ENCODE measurements at places on chromosomes 4 and X.
A peak's percentile ranks its signal among the peaks of the same experiment; 100 is the strongest.

- ATAC-seq = peak; percentile 24
These were observed 46.2 kb downstream of the PDS5A start for GRCh38 chr4:39931441-39931901.

- no peak for ATAC-seq
These were observed 58.5 kb upstream of the HELT start for GRCh38 chr4:184959786-184960185.

GRCh38 chr4:177051473-177052060 lies 258.1 kb upstream of the NEIL3 start:
- peak; percentile 59 for ATAC-seq

DNA sequence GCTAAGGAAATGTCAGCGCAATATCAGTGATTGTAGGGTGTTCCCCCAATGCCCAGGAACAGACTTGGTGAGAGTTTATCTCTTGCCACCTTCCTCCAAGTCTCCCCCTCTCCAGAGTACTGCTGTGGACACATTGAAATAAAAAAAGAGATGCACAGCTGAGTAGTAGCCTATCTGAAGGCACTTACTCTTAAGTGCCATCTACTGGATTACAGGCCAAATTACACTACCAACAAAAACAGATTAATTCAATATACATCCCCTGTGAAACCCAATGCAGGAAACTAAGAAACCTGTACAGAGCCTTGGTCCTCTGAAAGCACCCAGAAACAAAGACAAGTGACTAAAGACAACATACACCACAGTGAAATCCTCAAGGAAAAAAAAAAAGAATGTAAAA lies 460.3 kb downstream of the ZIC3 start:
- no peak for ATAC-seq

DNA sequence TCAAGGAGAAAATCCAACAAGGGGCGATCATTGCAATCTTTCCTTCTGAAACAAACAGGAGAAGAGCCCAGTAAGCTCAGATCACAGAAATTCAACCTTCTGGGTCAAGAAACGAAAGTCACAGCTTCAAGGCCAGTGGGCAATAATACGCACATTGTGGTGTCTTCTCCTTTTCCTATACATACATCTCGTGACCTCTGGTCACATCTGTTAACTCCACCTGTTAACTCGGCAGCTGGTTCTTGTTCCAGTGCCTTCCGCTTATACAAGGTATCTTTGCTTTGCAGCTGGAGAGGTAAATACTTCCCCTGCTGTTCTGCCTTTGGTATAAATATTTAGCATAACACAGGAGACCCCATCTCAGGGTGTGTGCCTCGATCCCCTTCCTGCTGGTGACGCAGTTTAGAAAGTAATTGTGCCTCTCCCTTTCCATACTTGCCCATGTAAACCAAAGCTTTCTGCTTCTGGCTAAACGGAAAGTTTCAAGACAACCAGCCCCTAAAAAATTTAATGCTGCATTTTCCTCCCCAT lies 45.0 kb downstream of the CCDC149 start:
- no peak for ATAC-seq

DNA sequence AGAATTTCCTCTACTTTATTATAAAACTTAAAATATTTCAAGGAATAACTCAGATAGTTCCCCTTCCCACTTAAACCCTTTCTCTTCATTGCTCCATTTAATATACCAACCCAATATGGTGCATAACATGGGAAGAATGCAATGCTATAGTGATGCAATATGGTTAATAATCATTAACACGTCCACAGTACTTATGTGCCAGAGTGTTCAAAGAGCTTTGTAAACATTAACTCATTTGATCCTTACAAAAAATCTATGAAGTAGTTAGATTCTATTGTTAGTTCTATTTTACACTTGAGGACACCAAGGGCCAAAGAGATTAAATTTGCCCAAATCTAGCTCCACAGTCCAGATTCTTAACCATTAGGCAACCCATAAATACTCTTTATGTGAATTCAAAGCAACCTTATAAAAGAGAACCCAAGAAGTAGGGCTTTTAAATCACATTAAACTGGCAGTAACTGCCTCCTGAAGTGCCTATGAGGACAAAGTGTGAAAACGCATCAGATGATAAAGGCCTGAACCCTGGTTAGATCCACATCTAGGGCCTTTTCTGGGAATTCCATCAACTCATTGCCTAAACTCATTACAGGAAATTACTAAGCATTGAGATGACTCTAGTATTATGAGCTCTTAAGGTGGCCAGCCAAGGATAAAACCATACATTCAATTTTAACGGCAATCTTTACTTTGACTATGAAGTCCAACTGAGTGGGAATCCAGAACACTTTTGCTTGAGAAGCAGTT lies 94.3 kb downstream of the AREG start:
- ATAC-seq = no peak

DNA sequence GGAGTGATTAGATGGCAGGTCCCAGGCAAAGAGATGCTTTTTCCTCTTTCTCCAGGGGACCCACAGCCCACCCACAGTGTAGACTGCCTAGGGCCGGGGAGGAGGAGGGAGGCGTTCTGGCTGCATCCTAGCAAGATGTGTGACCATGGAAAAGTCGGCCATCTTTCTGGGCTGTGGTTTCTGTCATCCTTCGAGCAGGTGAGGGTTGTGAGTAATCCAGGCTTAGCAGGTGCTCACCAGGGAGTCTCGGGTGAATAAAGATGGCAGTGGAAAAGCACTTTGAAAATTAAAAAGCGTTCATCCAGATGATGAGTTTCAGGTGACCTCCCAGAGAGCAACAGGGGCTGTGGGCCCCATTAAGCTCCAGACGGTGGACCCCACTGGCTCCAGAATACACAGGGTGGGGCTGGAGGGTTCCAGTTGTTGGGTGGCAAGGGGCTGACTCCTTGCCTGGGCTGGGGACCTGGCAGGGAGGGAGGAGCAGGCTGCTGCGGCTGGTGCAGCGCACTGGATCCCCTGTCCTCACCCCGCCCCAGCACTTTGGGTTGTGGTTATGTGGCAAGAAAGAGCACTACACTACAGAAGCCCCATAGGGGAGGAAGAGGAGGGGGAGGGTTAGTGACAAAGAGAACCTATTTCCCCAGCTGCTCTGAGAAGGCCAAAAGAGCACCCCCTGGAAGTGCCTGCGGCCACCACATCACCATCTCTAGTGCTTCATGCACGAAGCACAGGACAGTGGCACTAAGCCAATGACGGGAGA lies 23.7 kb downstream of the ELF4 start:
- peak; percentile 68 for ATAC-seq

- peak; percentile 84 for ATAC-seq
These were observed at the start of gene DDX3X for GRCh38 chrX:41333744-41334362. DDX3X (plus strand) TSS chrX:41334162; CDS start chrX:41334253, 91 bp downstream.

DNA sequence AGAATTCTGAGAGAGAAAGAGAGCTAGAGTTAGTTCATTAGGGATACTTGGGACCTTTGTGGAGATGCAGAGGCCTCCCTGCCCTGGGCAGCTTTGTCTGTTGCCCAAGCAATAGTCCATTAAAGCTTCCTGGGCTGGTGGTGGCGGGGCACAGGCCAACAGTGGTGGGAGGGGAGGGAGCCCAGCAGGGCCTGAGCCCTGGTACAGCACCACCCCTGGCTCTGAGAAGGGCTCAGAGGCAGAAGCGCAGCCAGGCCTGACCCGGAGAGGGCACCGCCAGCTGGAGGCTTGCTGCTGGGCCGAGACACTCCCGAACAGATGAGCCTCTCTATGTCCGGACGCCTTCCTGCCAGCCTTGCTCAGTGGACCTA lies 65.3 kb downstream of the EFNB1 start:
- no peak for ATAC-seq
